ENCODE measurements at places on chromosomes 6 and 20.

DNA sequence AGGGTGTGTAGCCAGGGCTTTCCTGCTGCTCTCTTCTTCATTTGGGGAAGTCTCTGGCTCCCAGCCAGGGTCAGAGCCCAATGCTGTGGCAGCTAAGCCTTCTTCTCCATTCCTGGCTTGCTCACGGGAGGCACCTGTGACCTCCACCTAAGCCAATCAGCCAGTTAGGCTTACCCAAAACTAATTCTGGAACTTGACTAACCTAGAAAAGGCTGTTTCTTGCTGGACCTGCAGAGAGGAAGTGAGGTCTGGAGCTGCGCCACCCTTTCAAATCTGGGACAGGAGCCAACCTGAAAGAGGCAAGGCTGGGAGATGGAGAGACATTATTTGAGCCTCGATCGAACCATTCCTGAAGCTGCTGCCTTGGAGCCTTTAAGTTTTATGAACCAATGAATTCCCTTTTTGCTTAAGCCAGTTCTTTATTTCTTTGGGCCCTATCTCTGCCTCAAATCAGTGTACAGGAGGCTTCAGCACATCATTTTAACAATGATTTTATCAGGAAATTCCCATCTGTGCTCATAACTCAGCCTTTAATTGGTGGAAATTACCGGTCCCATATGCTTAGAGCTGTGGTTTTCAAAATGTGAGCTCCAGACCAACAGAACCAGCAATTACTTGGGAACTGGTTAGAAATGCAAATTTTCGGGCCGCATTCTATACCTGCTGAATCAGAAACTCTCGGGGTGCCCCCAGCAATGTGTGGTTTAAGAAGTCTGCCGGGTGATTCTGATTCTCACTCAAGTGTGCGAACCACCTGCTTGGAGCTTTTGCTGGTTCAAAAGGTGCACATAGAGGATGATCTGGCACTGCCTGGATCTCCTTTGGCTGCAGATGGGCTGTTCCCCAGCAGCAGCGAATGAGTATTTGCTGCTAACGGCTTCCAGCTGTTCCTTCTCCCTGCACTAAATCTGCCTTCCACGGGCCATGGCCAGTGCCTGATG, 97.4 kb upstream of the RNF24 start:
- no peak for DNase-seq

DNA sequence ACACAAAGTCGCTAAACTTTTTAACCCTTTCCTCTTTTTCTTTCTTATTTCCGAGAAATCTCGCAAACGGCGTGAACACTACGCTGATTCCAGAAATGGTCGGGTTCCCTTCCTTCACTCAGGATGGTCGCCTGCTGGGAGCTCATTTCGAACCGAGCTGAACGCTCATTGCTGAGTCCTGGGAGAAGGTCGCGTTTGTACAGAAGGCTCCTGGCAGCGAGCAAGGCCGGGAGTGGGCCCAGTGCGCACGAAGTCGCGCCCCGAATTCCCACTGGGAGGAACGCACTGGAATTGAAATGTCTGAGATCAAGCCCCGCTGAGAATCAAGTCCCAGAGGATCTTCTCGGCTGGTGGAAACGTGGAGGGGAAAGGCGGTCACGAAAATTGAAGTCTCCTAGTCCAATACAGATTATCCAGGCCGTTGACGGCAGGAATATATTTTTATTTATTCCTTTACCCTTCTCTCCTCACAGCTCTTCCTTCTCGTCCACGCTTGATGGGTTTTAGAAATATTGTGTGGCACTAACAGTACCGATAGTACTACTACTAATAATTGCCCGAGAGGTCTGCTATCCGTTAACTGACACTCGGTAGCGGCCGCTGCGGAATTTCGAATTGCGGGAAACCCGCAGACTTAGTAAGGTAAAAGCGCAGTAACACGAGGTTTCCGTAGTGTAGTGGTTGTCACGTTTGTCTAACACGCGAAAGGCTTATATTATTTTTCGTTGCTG, 207.2 kb upstream of the ZNF184 start:
- no peak for DNase-seq

- DNase-seq: no peak
These were observed 311.1 kb upstream of the JAG1 start for GRCh38 chr20:10984913-10985312.

DNA sequence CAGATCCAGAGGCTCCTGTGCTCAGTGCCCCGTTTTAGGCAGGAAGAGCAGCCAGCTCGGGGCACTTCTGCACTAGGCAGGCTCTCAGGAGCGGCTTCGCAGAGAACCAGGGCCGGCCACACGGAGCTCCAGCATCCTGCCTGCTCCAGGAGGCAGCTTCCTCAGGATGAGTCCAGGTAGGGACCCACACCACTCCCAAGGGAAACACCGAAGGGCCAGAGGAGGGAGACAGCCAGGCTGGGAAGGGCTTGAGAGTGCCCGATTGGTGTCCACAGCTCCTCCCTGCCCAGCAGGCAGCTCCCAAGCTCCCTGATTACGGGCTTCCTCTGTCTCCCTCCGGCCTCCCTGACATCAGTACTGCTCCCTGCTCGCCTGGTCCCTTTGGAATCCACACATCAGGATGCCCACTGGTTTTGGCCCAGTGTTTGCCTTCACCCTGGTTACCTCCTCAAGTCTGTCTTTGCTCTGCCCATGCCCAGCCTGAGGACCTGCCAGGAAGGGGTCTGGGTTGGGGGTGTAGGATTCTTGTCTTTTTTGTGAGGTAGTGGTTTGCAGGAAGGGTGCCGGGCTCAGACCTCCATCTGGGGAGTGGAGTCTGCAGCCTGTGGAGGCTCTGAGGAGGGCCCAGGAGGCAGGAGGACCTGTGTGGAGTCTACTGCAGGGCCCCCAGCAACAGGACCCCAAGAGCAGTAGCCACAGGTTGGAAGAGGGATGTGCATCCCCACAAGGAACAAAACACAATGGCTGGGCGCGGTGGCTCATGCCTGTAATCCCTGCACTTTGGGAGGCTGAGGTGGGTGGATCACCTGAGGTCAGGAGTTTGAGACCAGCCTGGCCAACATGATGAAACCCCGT, 11.2 kb upstream of the PYGB start:
- DNase-seq: no peak

- no peak for DNase-seq
These were observed 107.7 kb upstream of the CDYL start for GRCh38 chr6:4668271-4669179.

DNA sequence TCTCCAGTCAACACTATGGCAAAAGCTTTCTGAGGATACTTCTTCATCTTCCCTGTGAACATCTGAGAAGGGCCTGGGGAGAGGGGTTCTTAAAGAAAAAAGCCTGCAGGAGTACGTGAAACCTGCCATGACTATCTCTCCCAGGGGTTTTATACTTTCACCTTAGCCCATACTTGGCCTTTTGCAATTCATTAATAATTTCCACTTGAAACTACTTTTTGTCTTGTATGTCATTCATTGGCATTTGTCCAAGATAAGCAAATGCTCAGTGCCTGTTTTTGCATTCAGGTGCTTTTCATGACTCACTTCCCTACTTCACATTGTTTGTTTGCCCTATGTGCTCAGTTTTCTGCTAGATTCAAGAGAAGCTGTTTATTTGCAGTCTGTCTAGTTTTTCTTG, 580.3 kb upstream of the GJE1 start:
- peak; percentile 43 for DNase-seq

GRCh38 chr6:53112404-53112803, 36.2 kb downstream of the GCM1 start:
- no peak for DNase-seq

DNA sequence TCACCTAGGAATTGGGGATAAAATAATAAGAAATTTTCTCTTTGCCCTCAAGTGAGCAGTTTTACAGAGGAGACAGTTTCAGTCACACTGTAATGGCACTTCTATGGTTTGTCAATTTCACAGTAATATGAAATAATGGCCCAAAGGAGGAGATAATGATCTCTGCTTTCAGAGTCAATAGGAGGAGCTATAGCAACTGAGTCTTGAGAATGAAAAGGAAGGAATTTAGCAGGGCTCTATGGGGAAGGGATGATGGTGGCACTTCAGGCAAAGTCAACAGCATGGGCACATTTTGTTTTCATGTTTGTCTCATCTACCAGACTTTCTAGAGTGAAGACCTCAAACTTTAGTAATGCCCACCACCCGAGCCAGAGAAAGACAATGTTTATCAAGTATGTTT, 138.3 kb upstream of the HMGN3 start:
- no peak for DNase-seq

DNA sequence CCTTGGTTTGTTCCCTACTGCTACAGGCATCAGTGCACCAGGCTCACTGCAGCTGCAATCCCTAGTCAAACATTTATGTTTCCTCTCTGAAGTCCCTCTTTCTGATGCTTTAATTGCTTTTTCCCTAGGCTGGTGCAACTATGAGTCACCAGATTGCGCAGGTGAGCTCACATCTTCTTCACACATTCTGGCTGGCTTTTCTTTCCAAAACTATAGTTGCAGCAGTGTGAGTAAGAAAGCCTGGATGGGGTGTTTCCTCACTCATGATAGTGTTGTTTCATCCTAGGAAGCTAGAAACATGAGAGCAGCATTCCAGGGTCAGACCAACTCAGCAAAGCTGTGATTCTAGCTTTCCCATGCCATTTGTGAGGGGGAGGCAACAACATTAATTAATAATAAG, 296.4 kb downstream of the PAX1 start:
- DNase-seq: no peak

DNA sequence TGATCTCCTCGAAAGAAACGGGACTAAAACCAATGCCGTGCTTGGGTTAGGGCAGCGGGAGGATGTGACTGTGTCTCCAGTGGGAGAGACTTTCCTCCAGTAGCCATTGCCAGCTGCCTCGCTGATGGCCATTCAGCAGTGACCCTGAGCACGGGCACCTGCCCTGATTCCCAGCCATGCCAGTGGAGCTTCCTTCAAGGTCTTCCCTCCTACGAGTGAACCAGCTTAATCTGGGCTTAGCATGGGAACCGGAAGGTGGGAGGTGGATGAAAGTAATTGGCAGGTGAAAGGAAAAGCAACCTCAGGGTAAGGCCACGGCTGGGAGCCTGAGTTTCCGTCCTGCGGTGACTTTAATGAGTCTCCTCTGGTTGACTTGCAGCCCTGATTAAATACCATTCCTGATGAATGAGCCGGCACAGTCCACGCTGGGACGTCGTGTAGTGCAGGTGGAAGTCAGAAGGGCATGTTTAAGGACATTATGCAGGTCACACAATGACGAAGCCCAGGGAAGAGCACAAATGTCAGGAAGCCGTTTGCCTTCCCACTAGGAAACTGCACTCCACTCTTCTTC, 813.5 kb downstream of the QKI start:
- no peak for DNase-seq

- DNase-seq: no peak
These were observed 27.8 kb downstream of the SPATA2 start for GRCh38 chr20:49887251-49888211.

- no peak for DNase-seq
These were observed 33.3 kb upstream of the ECHDC1 start for GRCh38 chr6:127376685-127377084.

GRCh38 chr6:165889636-165890403, 226.8 kb upstream of the PDE10A start:
- DNase-seq: no peak

DNA sequence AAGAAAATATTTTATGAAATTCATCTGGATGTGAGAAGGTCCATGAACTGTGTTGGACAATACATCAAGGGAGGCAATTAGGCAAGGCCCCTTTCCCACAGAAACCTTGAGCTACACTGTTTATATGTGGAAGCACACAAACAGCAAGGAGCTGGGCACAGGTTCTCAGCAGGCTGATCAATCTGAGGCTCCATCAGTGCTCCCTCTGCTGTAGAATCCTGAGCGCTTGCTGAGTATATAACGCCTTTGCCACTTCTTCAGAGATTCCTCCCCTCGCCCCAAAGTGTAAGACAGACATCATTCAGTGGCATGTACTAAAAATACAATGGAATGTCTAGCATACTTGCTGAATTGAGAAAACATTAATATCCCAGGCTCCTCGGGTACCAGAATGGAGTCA, 146.9 kb downstream of the PRKN start:
- DNase-seq: no peak

DNA sequence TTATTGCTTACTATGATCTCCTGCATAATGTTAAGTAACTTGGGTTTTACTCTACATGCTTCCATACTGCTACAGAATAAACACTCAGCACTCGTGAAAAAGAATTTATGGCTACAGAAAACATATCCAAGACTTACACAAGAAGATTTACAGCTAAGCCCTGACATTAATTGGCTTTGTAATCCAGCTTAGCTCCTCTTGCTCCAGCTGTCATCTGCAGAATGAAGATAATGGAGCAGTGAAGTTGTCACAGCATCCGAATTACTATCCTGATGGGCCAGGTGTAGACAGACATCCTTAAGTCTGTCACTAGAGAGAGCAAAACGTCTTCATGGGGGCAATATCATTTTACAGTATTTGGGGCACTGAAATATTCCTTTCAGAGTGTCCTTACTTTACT, 155.3 kb downstream of the PRKN start:
- DNase-seq: no peak

GRCh38 chr20:35718972-35719635, 19.9 kb downstream of the ROMO1 start:
- DNase-seq: no peak

DNA sequence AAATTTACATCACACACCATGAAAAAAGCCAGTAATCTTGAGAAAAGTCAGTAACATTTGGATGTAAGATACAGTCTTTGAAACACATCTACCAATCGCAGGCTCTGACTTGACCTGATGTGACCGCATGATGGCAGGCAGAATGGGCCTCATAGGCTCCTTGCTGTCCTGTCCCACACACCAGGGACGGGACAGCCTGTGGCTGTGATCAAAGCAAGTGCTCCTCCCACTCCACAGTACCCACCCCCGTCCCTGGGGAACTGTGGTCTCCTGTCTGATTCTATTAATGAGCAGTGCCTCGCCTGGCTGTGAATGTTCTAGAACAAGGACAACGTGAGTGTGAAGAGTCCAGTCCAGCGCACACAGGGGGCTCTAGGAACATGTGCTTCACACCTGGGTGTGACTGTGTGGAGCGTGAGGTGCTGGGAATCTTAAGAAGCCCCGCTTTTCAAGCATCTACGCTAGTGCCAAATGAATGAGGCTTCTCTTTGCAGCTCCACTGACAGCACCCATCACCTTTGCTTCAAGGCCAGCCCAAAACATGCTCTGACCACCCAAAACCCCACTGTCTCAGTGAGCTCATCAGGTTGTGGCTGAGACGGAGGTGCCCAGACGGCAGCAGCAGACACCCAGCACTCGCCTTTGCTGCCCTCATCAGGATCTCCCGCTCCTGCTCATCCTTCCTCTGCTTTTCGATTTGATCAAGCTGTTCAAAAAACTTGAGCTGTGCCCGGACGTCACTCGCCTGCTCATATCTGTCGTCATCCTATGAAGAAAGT, 67.1 kb downstream of the TAF4 start:
- no peak for DNase-seq

DNA sequence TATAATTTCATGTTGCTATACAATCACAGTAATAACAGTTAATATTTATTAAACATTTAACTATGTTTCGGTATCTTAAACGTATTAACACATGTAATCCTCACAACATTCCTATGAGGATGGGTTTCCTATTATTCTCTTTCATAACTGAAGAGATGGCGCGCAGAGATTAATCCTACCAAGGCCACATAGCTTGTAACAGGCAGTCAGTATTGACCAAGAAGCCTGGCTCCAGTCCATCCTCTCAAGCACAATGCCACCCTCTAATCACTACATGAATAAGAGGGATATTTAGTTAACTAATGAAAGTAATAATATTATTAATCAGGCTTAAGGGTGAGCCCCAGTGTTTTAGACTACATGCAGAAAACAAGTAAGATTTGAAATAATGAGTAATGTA, 149.7 kb upstream of the SIM1 start:
- DNase-seq: no peak

All from AG04450 (cell line).